NCI-H1105 treated with DMSO at 0.1 percent for 48 hours (cell line): ENCODE measurements at places on chromosomes 12 and 14.
A peak's percentile ranks its signal among the peaks of the same experiment; 100 is the strongest.

DNA sequence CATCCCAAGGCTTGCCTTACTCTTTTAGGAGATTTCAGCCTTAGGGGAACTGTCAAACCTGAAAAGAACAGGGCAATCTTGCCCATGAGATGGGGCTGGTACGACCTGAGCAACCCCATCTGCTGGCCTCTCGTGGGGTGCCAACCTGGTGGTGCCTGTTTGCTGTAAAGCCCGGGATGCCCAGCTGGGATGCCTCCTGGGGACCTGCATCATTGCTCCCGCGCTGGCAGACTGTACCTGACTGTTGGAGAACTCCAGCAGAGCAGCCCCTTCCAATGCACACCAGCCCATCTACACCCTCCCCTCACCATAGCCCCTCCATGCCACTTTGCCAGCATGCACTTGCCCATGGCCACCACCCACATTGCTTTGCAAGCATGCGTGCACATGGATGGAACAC is 335.7 kb downstream of the RPS29 start:
- no peak for DNase-seq

- no peak for DNase-seq
Measured at GRCh38 chr12:104747330-104747729, 210.8 kb downstream of the SLC41A2 start.

DNA sequence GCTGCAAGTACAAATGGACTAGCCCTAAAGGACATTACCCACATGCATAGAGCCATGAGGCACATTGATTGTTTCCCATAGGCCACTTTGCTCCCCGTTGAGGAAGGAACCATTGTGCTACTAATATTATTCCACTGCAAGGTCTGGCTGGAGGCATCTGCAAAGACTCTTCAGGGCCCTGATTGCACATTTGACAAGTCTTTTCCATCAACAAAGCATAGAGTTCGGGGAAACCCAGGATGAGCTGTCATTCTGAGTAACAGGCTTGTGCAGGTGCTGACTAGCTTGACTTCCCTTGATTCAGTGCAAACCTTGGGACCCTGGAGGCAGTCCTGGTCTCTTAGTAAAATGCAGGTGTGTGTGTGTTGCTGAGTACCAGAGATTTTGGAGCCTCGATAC is 73.8 kb downstream of the SUSD6 start:
- no peak for DNase-seq

DNA sequence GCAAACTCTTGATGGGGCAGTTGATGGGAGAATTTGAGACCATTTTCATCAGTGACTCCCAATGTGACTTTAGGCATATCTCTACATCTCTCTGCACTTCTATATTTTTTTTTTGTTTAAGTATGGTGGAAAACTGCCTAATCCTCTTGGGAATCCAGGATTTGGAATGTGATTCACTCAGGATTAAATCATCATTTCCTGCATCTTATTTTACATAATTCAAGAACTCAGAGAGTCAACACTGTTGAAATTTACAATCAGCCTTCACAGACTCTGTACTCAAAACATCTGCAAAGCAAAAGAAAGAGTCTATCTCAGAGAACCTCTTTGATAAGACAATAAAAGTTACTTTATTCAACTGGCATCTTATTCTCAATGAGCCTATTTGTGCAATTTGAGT is 260.7 kb upstream of the NOS1 start:
- no peak for DNase-seq

- DNase-seq = no peak
Measured at GRCh38 chr12:6947615-6948014, 3.5 kb upstream of the PTPN6 start.

DNA sequence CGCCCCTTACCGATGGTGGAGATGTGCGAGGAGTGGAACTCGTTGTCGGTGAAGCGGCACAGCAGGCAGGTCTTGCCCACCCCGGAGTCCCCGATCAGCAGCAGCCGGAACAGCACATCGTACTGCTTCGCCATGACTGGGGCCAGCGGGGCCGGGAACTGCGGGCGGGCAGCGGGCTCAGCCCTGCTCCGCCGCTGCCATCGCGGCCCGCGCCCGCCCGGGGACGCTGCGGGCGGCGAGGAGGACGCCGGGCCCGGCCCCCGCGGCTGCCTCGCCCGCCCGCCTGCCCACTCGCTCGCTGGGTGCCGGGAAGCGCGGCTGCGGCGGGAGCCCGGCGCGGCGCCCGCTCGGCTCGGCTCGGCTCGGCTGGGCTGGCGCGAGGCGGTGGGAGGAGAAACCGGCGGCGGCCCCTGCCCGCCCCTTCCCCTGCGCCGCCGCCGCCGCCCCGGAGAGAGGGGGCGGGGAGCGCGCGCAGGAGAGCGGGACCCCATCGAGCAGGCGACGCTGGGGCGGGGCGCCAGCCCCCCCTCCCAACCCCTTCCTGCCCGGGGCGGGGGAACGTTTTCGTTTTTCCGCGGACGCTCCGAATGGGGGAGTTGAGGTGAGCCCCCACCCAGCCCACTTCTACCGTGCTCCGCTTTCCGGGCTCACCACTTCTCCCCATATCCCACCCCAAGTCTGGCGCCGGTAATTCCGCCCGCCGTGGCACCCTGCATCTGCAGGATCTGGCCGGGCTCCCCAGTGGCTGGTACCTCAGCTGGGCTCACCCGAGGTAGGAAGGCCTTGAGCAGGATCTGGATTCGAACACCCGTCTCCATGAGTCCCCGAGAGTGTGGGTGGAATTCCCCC is at the start of gene RAB15:
RAB15 (minus strand) TSS at position 394 of the 849 bp plus-strand sequence; CDS start at position 134, 260 bp downstream.
- DNase-seq = peak; percentile 58

DNA sequence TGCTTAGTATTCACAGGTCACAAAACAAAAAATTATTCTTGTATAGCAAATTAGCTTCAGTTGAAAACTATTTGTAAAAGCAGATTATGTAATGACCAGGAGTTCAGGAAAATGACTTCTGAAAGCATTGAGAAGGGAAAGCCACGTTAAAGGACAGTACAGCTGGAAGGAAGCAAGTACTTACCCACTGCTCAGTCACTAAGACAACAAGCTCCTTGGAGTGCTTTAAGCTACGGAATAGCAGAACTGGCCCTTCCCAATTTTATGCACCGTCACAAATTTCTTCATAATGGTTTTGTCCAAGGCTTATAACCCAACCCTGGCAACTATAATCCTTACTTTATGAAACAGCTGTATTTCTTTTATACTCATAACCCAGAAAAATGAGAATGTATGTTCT is 13.0 kb upstream of the SNAPC1 start:
- no peak for DNase-seq

DNA sequence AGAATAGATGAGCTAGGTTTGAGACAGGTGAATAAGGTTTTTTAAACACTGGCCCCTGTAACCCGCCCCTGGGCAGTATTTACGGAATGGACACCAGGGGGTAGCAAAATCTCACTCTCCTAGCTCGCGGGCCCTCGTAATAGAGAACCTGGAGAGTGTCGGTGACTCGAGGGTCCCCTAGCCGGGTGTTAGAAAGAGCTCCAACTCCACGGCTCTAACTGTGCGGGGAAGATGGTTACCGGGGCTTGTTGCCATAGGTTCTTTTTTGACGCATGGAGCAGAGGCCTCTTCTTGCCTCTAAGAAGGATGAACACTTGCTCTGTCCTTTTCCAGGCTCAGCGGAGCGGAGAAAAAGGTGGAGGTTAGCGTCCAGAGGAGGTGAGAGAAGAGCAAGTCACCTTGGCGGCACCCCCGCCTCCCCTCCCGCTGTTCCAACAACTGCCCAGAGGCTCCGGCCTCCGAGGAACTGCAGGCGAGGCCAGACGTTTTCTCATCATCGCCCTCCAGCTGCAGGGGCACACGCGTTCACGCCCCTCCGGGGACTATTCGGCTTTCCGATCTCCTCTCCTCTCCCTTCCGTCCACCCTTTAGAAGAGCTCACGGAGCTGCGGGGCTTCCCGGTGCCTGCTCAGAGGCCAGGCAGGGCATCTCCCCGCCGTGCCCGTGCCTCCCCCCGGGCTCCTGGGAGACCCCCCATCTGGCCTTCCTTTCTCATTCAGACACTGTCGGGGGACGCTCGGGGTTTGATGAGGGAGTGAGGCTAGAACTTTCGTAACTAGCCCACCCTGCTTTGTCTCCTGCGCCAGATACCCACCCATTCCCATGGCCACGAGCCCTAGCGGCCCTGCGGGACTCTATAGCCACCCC is 1.4 kb upstream of the ARHGEF40 start:
- DNase-seq = peak; percentile 84

DNA sequence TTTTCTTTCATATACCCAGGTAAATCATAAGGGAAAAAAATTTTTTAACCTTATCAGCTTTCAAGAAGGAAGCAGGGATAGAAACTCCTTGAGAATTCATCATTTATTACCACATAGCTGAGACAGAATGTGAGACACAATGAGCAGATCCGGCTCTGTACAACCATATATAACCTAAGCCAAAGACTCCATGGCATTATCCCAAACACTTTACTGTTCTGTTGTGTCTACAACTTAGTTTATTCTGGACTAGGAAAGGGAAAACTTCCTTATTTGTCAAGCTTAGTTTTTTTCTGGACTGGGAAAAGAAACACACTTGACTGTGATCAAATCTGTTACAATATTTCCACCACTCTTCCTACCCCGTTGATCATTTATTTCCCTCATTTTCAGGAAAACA is 38.3 kb upstream of the CATSPERB start:
- no peak for DNase-seq

DNA sequence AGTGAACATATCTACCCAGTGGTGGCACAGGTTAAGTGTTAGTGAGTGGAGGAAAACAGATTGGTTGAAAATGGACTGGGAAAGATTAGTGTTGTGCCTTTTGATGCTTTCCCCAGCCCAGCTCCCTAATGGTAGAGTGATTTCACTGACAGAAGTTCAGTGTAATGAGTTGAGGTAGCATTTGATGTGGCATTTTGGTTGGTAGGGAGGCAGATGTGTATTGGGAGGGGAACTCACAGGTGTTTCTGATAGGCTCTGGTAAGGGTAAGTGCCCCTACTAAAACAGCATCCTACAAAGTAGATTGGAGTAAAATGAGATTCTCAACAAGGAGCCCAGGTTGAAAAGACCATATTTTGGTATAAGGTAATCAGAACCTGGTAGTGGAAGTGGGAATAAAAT is 4.2 kb downstream of the TBK1 start:
- DNase-seq = no peak

- no peak for DNase-seq
Measured at GRCh38 chr14:85387181-85387580, 142.8 kb upstream of the FLRT2 start.

DNA sequence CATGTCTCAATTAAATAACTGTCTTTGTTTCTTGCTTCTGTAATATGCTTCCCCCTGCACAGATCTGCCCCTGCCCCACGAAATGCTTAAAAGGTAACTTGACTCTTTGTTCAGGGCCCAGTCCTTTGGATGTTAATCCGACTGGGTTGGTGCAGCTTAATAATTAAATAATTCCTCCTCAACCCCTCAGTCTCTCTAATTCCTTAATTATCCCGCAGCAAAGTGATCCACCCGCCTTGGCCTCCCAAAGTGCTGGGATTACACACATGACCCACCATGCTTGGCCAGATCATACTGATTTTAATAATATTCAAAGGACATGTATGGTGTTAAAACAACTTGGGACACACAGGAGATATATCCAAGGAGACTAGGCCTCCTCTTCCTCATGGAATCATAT is 18.2 kb upstream of the ANAPC7 start:
- no peak for DNase-seq

DNA sequence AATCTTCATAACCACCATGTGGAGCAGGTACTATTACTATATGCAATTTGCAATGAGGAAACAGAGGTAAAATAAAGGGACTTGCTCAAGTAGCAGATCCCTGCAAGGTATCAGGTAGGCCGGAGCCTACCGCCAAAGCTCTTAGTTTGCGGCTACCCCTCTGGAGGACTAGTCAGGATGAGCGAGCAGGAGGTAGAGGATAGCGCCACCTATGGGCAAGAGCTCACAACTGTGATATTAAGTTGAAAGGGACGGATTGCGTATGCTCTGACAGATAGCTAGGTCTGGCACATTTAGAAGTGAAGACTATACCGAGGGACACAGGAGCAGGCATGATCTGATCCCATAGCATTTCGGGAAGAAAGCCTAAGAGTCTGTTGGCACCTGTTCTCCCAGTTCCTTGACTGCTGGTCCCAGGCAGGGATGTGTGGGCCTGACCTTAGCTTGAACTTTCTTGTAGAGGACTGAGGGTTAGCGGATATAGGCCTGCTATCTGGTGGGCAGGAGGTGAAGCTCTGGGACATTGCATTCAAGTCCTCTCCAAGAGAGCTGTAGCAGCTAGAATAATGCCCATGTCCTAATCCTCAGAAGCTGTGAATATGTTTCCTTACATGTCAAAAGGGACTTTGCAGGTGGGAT is 48.0 kb downstream of the SLC17A8 start:
- DNase-seq = no peak

DNA sequence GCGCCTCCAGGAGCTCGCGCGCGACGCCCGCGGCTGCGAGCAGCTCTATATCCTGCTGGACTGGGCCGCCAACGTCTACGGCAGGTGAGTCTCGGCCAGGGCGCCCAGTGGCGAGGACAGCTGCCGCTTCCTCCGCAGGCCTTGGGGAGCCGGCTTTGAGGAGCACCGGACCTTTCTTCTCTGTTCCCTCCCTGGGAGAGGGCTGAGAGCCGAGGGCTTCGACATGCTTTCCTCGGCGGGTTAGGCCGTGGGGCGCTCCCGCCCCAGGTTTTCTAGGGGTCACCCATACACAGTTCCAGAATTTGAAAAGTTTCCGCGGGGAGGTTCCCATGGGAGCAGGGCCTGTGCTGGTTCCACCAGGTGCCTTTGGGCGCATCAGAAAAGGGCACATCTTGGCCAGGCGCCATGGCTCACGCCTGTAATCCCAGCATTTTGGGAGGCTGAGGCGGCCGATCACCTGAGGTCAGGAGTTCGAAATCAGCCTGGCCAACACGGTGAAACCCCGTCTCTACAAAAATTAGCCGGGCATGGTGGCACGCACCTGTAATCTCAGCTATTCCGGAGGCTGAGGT is 8.2 kb downstream of the EXOC3L4 start:
- DNase-seq = no peak

DNA sequence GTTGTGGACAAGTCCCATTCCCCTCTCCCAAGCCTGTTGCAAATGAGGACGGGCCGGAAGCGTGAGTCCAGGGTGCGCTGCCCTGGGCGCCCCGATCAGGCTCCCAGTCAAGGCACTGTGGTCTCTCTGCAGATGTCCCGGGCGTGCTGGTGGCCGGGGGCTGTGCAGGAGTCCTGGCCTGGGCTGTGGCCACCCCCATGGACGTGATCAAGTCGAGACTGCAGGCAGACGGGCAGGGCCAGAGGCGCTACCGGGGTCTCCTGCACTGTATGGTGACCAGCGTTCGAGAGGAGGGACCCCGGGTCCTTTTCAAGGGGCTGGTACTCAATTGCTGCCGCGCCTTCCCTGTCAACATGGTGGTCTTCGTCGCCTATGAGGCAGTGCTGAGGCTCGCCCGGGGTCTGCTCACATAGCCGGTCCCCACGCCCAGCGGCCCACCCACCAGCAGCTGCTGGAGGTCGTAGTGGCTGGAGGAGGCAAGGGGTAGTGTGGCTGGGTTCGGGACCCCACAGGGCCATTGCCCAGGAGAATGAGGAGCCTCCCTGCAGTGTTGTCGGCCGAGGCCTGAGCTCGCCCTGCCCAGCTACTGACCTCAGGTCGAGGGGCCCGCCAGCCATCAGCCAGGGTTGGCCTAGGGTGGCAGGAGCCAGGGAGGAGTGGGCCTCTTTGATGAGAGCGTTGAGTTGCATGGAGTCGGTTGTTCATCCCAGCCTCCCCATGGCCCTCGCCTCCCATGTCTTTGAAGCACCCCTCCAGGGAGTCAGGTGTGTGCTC is 6.3 kb downstream of the SLC25A47 start:
- no peak for DNase-seq

- DNase-seq = no peak
Measured at GRCh38 chr14:50677527-50678063, 9.5 kb upstream of the SAV1 start.
